ENCODE measurements at places on chromosomes 2 and 18.

DNA sequence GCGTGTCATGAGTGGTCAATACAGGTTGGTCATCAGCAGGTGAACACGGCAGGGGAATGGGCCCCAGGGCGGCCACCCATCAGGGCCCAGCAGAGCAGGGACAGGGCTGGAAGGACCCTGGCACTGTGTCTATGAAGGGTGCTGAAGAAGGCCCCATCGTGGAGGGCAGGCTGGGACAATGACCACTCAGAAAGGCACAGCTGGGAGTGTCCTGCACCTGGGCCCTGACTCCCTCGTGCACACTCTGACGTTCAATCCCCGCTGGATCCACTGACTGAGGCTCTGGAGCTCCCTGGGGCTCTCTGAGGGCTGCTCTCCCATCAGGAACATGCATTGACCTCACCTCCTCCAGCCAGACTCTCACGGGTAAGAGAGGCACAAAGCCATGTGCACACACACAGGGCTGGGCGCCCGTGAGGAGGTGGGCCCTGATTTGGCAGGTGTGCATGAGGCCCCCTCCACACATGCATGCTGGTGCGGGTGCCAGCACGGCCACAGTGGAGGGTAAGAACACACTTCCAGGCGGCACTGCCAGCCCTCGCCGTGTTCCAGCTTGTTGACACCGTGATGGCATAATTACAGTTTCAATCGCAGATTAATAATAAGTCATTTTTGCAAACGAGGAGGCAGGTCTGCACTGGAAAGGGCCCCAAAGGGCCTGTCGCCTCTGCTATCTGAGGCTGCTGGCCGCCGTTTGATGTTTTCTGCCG lies 58.5 kb downstream of the SMAD7 start:
- DNase-seq = no peak

DNA sequence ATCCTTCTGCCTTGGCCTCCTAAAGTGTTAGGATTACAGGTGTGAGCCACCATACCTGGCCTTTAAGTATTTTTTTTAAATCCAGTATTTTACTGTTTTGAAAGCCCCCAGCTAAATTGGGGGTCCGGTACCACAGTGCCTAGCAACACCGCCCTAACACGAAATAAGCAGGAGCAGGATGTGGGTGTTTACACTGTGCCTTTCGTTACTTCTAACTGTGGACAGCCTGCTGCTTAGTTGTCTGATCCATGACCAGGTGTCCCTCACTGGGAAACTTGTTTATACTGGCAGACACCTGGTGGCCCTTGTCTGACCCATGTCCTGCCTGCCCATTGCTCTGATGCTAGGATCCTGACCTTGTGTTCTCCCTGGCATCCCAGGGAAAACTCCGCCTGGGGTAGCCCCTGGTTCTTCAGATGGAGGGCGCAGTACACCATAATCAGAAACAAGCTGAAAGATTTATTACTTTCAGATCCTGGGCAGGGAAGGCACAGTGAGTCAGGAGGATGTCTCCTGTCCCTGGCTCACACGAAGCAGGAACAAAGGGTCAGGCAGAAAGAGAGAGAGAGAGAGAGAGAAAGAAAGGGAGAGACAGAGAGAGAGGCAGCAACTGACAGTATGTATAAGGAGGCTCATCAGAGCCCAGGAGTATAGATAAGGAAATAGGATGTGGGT lies 55.7 kb downstream of the NCAPH start:
- no peak for DNase-seq

DNA sequence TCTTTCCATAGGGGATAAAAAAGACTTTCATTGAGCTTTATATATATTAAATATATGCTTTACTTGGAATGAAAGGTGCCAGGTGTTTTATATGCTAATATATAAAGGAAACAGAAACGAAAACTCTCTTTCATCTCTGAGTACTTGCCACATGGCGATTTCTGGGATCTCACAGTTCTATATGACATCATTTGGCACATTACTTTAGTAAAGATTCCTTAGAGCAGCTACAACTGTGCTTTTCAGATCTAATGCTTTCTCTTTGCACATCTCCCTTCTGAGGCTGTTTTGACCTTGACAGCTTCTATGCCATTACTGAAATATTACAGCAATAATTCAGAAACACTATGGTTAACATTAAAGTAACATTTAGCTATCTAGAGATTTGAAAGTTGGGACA lies 1082.9 kb upstream of the CDH2 start:
- no peak for DNase-seq

DNA sequence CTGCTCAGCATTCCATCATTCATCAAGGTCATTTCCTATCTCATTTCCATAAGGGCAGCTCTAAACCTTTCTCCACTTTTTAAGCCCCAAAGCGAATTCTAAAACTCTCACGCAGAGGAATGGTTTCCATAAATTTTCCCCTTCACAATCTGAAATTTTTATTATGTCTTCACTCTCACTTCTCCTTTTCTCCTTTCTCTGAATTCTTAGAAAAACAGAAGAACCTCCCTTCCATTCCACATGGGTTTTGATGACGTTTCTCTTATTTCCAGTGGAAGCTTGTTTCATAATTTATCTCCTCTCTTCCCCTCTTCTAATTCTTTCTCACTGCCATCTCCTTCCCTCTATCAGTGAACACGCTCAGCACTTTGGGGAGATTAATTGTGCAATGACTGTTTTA lies 97.3 kb downstream of the SPATS2L start:
- DNase-seq = no peak

GRCh38 chr2:221095356-221095755 lies 476.7 kb downstream of the EPHA4 start:
- DNase-seq = no peak

GRCh38 chr2:118837621-118838020 lies 9.8 kb downstream of the EN1 start:
- DNase-seq = no peak

DNA sequence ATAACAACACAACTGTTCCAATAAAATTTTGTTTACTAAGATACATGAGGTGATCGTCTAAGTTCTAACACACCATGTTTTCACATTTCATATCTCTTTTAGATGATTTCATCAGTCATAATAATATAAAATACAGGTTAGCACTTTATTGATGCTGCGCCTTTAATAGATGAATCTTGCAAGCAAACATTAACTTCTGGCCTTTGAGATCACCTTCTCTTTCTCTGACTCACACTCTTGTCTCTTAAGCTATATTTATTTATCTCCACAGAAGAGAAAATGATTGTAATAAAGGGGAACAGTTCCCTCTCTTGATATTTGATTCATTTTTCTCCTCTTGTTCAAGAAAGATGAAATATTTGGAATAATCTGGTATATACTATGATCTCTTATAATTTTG lies 603.3 kb upstream of the POU3F3 start:
- DNase-seq = no peak

- DNase-seq = no peak
Observed at GRCh38 chr2:131142849-131143248, 37.7 kb downstream of the PLEKHB2 start.

DNA sequence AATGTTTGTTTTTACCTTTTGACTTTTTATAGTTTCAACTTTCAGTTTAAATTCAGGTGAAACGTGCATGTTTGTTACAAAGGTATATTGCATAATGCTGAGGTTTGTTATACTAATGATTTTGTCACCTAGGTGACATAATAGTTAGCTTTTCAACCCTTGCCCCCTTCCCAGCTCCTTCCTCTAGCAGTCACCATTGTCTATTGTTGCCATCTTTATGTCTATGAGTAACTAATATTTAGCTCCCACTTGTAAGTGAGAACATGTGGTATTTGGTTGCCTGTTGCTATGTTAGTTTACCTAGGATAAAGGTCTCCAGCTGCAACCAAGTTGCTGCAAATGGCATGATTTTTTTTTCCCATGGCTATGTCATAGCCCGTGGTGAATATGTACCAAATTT lies 322.3 kb upstream of the SETBP1 start:
- DNase-seq = no peak

DNA sequence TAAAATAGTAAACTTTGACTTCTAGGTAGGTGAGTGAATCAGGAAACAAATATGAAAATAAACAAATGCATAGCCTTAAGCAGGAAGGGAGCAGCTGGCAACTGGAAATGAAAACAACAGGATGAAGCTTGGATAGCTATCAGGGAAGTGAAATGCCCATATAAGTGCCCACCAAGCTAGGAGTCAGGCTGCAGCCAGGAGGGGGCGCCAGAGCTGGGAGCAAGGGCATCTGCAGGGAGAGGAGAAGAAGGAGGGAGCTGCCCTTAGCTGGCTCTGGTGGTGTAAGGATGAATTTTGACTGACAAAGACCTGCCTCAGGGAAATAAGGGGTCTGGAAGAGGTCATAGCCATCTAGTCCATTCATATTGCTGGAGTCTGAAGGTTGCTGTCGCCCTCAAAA lies 298.3 kb downstream of the TDRD15 start:
- DNase-seq = no peak

GRCh38 chr2:71250935-71251334 lies 24.0 kb upstream of the PAIP2B start:
- DNase-seq = no peak

- no peak for DNase-seq
Observed at GRCh38 chr2:193373120-193373519, 1178.4 kb upstream of the TMEFF2 start.
